ENCODE measurements at places on chromosomes 2 and 18.
A peak's percentile ranks its signal among the peaks of the same experiment; 100 is the strongest.

DNA sequence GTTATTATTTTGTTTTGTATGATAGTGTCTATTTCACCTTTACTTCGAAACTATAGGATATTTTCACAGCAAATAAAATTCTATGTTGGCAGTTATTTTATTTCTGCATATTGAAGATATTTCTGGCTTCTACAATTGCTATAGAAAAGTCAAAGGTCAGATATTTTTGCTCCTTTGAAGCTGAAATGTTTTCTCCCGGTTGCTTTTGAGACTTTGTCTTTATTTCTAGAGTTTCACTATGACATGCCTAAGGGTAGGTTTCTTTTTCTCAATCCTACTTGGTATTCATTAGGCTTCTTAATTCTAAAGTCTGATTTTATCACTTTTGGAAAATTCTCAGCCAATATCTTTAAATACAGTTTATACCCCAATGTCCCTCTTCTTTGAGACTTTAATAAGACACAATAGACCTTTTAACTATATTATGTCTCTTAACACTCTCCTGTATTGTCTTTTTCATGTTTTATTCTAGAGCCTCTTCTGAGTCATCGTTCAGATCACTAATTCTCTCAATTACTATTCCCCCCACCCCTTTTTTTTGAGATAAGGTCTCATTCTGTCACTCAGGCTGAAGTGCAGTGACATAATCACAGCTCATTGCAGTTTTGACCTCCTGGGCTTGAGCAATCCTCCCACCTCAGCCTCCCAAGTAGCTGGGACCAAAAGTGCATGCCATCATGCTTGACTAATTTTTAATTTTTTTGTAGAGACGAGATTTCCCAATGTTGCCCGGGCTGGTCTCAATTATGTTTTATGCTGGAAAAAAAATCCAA is 50.5 kb downstream of the USP37 start:
- DNase-seq = no peak

DNA sequence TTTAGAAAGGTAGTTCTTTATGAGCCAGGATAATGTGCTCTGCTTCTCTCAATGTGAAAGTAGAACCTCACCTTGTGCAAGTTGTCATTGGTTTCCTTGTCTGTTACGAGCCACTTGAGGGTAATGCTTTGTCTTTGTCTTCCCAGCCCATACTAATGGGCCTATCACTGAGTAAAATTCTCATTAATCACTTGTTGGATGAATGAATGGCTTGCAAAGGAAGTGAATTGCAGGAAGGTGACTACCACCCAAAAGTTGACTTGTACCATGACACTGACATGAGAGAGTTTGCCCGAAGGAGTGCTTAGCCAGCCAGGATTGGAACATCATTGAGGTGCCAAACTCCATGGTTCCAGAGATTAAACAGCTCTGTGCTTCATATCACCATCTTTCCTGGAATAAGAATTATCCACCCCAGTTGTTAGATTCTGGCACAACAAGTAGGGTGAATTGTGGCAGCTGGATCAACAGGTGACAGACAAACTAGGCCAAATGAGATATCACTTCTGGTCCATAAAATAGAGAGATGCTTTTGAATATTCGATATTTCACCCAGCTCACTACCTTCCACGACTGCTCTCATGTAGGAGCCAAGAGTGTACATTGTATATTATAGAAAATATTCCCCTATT is 20.5 kb upstream of the CD28 start:
- no peak for DNase-seq

DNA sequence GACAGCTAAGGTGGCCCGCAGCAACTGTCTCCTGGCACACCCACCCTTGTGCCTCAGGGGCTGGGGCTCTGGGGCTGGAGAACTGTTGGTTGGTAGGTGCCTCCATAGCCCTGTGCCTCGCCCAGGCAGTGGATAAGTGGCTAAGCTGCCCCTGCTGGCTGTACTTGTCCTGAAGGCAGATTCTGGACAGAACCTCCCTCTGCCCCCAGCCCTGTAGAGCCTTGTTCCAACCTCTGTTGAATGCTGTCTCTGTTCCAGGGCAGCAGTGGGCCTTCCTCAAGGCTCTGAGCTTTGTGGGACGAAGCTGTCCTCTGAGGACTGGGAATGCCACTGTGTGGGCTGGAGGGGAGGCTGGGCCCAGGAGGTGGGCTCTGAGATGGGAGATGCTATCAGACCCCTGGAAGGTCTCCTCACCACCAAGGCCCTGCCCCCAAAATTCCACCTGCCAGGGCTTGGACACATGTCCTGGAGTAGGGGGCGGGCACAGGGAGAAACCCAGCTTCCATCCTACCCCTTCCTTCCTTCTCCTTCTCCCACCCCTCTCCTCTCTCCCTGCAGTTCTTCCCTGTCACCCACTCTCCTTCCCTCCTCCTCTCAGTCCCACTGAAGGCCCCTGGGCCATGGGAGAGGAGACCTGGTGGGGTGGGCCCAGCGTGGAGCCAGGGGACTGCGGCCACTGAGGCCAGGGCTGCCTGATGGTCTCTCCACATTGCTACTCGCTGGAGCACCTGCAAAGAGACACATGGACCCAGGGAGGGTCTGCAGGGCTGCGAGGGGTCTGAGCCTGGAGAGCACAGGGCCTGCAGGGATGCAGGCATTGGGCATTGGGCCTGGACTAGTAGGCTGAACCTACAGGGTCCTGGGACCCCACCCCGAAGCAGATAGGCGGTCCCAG is 1.7 kb upstream of the PDCD1 start:
- DNase-seq = peak; percentile 30

GRCh38 chr18:22831441-22831904 is 101.7 kb upstream of the RBBP8 start:
- no peak for DNase-seq

DNA sequence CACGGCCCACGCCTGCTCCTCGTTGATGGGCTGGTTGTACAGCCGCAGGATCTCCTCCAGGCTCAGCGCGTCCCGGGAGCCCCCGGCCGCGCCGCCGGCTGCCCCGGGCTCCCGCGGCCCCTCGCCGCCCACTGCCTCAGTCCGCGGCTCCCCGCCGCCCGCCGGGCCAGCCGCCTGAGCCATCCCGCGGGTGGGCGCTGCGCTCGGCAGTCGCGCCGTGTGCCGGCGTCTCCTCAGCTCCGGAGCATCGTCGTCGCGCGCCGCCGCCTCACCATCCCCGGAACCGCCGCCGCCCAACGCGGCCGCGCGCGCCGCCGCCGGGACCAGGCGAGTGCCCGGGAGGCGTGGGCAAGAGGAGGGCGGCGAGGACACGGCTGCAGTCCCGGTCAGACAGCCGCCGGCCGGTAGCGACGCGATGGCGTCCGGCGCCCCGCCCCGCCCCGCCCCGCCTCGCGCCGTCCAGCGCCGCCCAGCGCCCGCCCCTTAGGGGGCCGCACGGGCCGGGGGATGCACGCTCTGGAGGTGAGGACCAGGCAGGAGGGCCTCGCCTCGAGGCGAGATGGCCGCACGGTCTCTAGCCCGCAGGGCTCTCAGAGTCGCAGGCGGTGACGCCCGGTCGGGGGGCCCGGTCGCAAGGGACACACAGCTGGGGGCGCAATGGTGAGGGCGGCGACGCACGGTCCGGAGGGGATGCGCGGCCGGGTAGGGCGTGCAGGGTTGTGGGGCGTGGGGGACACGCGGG is at the start of gene SPIRE1:
Gene SPIRE1 (minus strand): TSS at position 424 of the 742 bp plus-strand sequence. CDS start 241 bp downstream, at position 183.
- DNase-seq = peak; percentile 95

DNA sequence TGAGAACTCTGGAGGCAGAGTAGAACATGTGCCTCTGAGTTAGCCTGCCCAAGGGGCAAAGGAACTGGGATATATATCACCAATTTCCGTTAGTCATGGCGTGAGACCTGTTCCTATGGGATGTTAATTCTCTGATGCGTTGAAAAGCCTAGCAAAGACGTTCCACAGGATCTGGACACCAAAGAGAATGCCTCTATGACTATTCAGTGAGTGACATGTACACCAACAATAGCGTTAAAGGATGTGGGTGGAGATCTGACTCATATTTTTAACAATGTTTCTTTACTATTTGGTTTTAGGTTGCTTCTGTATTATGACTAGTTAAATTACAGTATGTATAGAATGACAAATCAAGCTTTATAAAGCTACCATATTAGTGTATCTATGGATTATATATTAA is 320.9 kb upstream of the MC4R start:
- no peak for DNase-seq

DNA sequence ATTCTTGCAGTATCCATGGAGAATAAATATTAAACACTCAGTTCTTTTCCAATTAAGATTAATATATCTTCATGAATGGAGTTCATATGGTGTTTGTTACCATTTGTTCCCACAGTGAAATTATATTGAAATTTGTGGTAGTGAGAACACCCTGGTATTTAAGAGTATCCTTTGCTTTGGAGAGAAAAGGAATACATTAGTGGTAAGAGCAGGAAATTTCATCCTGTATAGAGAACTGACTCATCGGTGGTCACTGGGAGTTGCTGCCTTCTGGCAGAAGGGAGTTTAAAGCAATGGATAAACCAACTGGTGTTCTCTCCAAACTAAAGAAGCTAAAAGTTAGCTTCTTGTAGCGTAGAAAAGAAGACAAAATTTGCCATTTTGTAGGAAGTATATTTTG is 107.3 kb downstream of the MYO1B start:
- no peak for DNase-seq

- DNase-seq = no peak
Measured at GRCh38 chr18:10453261-10453805, 1.1 kb upstream of the APCDD1 start.

DNA sequence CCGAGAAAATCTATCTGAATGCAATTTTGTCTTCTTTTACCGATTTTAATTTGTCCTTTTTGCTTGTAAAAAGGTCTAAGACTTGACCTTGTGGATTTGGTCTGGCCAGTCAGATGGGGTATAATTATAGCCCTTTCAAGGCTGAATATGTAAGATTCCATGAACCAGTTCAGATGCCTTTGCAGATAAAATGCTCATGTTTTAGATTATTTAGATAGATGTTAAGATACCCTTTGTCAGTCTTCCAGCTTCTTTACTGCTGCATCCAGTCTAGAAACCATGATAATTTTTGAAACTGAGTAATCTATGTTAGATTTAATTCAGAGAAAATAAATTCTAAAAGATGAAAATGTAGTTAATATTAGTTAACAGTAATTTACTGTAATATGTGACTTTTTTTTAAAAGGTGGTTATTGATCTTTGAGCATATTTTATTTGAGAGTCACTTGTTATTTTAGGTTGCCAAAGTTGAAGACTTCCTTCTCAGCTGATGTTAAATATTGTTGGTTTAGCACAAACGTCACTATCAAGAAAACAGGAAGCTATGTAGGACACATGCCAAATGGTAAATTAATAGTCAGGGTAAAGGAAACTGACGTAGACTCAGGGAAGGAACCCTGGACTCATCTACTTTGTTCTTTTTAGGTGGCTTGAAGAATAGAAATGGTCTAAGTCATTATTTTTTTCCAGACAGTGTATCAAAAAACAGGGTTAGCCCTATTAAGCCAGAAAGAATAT is 29.8 kb downstream of the BABAM2 start:
- no peak for DNase-seq

- no peak for DNase-seq
Measured at GRCh38 chr2:120854766-120855530, 119.3 kb downstream of the GLI2 start.

DNA sequence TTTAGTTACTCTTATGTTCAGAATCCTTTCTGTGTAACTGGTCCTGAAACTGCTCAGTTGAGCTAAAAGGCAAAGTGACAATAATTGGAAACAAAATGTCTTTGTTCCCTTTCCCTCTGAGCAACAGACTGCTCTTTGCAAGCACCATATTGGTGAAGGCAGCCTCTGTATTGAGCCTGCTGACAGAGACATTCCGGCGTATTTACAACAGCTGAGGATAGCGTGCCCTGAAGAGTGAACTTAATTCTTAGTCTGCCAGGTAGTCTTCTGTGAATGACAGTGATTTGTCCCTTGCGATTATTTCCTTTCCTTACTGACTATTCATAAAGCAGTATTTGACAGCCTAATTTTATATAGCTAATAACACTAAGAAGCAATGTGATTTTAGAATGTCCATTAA is 239.1 kb downstream of the CPS1 start:
- no peak for DNase-seq

GRCh38 chr2:224449212-224450147 is 47.6 kb upstream of the FAM124B start:
- peak; percentile 29 for DNase-seq

DNA sequence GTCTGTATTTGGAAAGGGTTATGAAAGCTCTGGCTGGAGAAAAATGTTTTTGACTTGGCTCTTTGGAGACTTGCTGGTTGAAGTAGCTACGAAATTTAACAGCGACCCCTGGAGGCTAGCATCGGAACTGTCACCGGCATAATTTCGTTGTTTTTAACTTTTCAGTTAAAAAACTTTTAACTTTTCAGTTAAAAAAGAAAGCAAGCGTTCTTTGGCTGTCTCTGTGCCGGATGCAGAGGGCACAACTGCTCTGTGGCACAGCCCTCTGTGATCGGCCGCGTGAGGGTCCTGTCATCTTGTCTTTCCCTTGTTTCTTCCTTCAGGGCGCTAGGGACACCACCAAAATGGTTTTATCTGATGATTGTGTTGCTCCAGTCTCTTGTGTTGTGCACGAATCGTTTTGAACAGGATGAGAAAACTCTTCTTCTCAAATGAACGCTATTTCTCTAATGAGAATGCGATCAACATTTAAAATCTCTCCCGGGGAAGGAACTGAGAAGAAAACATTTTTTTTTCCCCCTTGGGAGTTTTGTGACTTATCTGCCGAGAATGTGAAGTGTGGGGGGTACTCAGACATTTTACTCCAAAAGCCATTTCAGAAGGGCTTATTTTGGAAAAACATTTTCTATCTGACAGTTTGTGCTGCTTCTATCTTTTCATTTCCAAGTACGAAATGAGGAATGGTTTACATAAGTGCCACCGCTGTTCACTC is 57.1 kb downstream of the ADCYAP1 start:
- peak; percentile 61 for DNase-seq

DNA sequence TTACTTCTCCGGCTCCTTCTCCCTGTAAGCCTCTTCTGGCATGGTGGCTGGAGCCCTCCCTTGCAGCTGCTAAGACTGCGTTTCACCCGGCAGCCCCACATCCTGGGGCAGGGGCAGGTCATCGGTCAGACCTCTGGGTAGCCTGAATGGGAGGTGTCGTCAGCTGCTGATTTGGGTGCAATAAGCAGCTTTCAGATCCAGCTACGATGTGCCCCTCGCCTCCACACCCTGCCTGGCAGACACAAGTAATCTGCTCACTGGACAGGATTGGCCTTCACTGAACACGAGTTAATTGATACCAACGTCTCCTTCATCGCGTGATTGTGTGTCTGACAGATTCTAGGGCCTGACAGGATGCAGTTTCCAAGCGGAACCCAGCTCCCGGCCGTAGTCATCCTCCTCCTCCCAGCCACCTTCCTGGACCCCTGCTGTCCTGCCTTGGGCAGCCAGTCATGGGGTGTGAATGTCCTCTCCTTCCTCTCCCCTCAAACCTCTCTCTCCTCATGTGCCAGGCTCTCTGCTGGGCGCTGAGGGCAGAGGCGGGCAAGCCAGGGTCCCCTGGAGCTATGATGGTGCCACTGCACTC is 18.9 kb upstream of the PDIA6 start:
- DNase-seq = no peak

GRCh38 chr2:85737481-85737880 is 16.3 kb upstream of the ATOH8 start:
- DNase-seq = no peak

- DNase-seq = peak; percentile 21
Measured at GRCh38 chr2:62369541-62370202, 136.3 kb downstream of the TMEM17 start.
